ENCODE measurements at places on chromosomes 6 and 20.

DNA sequence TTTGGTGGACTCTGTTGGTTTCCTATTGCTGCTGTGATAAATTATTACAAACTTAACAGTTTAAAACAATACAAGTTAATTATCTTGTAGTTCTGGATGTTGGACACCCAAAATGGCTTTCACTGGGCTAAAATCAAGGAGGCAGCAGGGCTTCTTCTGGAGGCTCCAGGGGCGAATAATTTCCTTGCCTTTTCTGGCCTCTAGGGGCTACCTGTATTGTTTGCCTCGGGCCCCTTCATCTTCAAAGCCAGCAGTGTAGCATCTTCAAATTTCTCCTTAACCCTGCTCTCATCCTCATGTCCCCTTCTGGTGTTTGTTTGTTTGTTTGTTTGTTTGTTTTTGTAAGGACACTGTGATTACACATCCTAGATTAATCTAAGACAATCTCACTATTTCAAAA lies 60.5 kb upstream of the ANKEF1 start:
- no peak for DNase-seq

GRCh38 chr20:50429412-50429811 lies 80.8 kb upstream of the PTPN1 start:
- no peak for DNase-seq

DNA sequence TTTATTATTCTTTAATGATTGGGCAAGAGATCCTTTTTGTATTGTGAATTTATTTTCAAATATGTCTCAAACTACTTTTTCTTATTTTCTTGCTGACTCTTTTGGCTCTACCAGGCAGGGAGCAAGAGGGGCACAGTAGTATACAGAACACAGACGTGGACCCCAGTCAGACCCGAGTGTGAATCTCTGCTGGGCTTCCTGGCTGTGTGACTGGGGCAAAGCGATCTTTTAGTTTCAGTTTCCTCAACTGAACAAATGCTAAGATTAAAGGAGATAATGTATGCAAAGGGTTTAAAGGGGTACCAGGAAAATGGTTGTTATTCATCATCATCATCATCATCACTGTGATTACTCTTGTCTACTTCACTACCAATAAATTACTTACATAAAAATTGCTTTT lies 317.5 kb downstream of the HIVEP2 start:
- no peak for DNase-seq

GRCh38 chr20:58310291-58310782 lies 822 bp downstream of the RAB22A start:
- DNase-seq = no peak

DNA sequence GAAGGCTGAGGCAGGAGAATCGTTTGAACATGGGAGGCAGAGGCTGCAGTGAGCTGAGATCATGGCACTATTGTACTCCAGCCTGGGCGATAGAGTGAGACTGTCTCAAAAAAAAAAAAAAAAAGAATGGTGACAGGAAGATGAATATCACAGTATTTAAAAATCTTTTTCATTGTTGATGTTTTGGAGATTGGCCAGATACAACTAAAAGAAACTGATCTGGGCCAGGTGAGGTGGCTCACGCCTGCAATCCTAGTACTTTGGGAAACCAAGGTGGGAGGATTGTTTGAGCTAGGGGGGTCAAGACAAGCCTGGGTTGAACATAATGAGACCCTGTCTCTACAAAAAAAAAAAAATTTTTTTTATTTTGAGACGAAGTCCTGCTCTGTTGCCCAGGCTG lies 52.1 kb downstream of the TRAF3IP2 start:
- DNase-seq = no peak

DNA sequence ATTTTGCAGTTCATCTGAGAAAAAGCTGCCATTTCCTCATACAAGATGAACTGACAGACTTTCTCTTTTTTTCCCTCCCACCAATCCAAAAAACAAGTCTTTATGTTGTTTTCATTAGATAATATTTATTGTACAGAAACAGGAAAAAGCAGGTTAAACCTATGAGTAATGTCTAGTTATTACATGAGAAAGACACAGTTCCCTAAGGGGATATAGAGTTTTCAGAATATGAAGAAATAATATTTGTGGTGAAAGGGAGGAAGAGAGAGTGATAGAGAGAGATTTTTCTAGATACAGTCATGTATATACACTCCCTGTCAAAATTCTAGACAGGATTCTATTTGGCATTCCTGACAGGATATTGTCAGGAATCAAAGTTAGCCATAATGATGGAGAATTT lies 392.4 kb downstream of the BMP2 start:
- no peak for DNase-seq

- no peak for DNase-seq
These were observed 31.4 kb downstream of the LINC00237 start for GRCh38 chr20:21074605-21075336.

GRCh38 chr20:57435105-57435497 lies 43.9 kb downstream of the RBM38 start:
- DNase-seq = no peak

- no peak for DNase-seq
These were observed 45.0 kb downstream of the BMP2 start for GRCh38 chr20:6812530-6812929.

GRCh38 chr20:46011631-46012482 lies 3.1 kb downstream of the MMP9 start:
- no peak for DNase-seq

GRCh38 chr6:1054653-1055014 lies 257.3 kb upstream of the FOXQ1 start:
- no peak for DNase-seq

DNA sequence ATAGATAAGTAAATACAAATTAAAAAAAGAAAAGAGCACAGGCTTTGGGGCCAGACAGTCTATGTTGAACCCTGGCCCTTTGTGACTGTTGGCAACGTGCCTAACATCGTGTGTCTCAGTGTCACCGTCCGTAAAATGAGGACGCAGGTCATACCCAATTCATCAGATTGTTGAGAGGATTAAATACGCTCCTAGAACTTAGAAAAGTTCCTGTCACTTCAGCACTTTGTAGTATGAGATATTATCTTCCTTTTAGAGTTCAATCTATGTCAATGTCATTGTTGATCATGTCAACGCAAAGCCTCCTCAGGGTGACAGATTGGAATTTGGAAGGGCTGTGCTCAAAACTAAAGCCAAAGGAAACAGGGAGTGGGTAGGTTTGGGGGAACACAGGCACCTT lies 21.7 kb downstream of the SERPINB1 start:
- DNase-seq = no peak

DNA sequence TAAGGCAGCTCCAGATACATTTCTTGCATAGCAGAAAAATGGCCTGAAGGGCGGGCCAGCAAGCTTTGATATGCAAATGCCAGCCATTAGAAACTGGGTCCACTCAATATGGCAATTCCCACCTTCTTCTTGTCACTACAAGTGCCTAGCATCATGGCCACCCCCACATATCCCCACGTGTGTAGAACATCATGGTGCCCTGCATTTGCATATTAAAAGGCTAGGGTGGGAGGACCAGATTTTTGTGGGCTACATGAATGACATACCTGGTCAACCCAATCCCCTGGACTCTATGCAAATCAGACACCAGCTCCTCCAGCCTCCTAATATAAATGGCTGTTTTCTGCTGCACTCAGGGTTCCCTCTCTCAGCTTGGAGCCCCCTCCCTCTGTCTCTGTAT lies 31.7 kb downstream of the PLN start:
- DNase-seq = no peak

DNA sequence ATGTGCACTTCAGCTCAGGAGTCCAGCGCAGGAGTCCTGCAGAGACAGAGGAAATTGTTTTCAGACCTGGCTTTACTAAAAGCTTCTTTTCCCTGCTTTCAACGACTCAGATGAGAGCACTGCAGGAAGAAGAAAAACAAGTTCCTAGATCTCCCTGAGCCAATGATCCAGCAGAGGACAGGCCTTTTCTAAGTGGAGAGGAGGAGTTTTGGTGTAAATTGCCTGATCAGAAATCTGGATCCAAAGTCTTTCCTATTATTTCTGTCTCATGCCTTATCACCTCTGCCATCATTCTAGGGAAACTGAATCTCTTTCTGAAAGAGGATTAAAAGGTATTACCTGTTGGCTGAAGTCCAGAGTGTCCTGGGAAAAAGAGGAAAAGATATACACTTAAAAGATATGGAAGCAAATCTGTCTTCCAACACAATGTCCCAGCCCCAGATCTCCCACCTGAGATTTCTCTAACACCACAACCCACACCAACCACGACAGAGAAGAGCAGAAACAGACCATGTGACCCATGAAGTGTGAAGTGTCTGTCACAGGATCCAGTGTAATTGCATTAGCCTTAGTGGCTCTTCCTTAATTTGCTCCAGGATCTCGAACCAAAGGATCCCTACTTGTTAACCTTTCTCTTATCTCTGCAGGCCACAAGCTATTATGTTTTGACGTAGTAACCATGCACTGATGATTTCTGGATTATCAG lies 23.1 kb upstream of the HLA-DRB5 start:
- no peak for DNase-seq

DNA sequence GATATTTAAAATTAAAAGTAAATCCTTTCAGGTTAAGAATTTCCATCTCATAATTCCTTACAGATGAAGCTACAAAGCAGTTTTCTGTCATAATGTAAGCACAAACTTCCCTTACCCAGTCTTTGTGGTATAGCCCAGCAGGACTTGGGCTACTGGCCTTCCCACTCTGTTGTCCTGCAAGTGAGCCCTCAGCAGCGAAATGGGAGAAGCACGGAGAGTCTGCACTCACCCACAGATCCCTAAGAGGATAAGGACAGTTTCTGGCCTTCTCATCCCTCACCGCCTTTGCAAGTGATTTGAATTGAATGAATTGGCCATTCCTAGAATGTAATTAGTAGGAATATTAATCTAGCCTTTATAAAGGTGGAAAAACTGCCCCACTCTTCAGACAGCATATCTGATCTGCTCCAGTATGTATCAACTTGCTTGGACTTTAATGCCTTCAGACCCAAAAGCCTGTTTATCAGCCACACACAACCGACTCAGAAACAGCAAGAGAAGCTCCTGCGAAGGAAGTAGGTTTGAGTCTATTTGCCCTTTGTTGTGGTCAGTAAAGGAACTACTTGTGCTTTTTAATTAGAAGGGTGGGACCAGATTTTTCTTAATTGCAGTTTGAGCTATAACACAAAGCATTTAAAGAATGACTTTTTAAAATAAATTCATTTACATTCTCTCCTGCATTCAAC lies 29.9 kb upstream of the PRDM1 start:
- DNase-seq = no peak

DNA sequence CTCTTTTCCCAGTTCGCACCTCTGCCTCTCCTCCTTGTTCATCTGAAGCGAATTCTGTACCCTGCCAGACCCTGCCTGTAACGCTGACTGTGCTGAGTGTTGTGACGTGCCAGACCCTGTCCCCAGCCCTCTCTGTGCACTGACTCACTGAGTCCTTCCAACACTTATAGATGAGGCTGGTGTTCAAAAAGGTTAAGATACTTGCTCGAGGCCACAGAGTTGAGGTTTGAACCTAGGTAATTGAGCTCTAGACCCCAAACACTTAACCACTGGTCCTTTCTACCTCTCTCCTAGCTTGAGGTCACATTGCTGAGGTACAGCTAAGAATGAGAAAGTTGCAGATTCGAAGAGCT lies 45.7 kb upstream of the NEDD9 start:
- DNase-seq = peak; percentile 5

GRCh38 chr20:59149678-59150504 lies 13.7 kb upstream of the ZNF831 start:
- peak; percentile 46 for DNase-seq

GRCh38 chr6:127022302-127022701 lies 96.2 kb upstream of the RSPO3 start:
- DNase-seq = no peak

- peak; percentile 49 for DNase-seq
These were observed 30.8 kb downstream of the SF3B5 start for GRCh38 chr6:144064402-144065212.

GRCh38 chr20:12414446-12415274 lies 497.0 kb downstream of the BTBD3 start:
- DNase-seq = no peak

- peak; percentile 75 for DNase-seq
These were observed at the start of gene TAGAP for GRCh38 chr6:159044899-159045727. Gene TAGAP (minus strand): TSS chr6:159044991. CDS start chr6:159044146, 845 bp downstream.

GRCh38 chr6:42365021-42365420 lies 86.7 kb downstream of the TRERF1 start:
- no peak for DNase-seq

- no peak for DNase-seq
These were observed 43.6 kb upstream of the ASCC3 start for GRCh38 chr6:100924534-100925227.

DNA sequence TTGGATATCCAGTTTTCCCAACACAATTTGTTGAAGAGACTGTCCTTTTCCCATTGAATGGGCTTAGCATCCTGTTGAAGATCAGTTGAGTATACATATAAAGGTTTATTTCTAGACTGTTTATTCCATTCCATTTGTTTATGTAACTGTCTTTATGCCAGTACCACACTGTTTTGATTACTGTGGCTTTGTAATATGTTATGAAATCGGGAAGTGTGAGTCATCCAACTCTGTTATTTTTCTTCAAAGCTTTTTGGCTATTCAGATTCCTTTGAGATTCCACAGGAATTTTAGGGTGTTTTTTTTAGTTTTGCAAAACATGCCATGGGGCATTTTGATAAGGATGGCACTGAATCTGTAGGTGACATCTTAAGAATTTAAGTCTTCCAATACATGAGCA lies 188.3 kb downstream of the BMP7 start:
- DNase-seq = no peak

DNA sequence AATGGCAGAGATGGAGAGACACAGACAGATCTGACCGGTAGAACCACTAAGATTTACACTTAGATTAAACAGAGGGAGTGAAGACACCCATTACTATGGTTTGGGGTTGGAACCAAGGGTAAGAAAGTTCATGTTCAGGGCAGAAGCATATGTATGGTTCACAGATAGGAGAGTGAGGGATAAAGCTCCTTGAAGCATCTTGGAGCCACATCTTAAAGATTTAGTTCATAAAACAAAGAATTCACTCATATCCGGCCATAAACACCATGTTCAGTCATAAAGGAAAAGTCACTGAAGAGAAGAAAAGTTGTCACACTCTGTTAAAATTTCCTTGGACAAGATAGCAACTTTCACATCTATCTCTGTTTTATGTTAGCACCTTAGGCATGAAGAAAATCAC lies 18.0 kb downstream of the STX7 start:
- no peak for DNase-seq

- peak; percentile 84 for DNase-seq
These were observed 6.3 kb downstream of the TNFAIP3 start for GRCh38 chr6:137873273-137873762.

- DNase-seq = no peak
These were observed 233.8 kb downstream of the LRFN2 start for GRCh38 chr6:40353197-40353966.

GRCh38 chr20:44228465-44229258 lies 18.1 kb upstream of the OSER1 start:
- DNase-seq = no peak

DNA sequence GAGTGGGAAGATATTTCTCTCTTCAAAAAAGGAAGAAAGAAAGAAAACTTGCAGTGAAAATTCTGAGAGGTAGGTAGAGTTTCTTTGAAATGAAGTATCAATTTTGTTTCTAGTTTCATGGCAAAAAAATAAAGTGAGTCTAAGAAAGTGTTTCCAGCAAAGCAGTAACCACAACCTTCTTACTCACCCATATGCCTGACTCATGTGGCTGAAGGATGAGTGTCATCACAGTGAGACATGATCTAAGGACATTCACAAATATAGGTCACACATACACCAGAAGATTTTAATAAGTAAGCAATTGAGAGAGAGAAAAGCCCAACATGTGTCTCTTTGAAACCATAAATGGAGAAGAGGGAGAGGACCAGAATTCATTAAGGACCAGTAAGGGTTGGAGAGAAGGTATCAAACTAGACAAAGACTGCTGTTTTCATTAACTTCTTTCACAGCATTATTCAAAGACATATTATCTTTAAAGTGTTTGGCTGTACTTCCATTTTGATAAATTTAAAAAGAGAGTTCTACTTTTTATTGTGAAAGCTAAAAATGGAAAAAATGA lies 169.5 kb downstream of the FRK start:
- DNase-seq = no peak
